Activated CD8-positive, alpha-beta T cell treated with anti-CD3 and anti-CD28 coated beads, Interleukin-2, amount 10 ng/mL, durations not matched to agents 7 days and 5 days (primary cell): ENCODE measurements at places on chromosomes 2 and 18. TPM values are rescaled to one million over a fixed set of nuclear protein-coding genes. Genes with fewer than 3 reads are reported as not detected.
A peak's percentile ranks its signal among the peaks of the same experiment; 100 is the strongest.

ZAP70 gene
- total RNA-seq = 268 TPM

AQP4 gene
- total RNA-seq = not detected

FAP gene
- total RNA-seq = not detected

ASB18 gene
- total RNA-seq = not detected

LHCGR gene
- total RNA-seq = not detected

MYOM1 gene
- 1.5 TPM for total RNA-seq

STAMBP gene
- 34.9 TPM for total RNA-seq

CARF gene
- 7.6 TPM for total RNA-seq

TP53I3 gene
- 6.5 TPM for total RNA-seq

RIT2 gene
- not detected for total RNA-seq

LIPG gene
- total RNA-seq = 0.11 TPM

SOCS6 gene
- 0.97 TPM for total RNA-seq

ARHGEF4 gene
- total RNA-seq = 2.9 TPM

DNA sequence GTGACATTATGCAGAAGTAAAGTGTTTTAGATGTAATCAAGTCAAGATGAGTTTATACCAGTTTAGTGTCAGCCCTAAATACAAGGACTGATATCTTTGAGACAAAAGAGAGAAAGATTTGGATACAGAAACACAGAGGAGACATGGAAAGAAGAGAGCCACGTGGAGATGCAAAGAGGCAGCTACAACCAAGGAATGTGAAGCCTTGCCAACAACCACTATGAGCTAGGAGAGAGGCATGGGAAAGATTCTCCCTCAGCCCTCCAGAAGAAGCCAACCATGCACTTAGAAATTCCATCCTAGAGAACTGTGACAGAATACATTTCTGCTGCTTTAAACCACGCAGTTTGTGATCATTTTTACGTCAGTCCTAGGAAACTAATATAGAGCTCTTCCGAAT is 217.2 kb downstream of the DOK6 start:
- DNase-seq = no peak

DNA sequence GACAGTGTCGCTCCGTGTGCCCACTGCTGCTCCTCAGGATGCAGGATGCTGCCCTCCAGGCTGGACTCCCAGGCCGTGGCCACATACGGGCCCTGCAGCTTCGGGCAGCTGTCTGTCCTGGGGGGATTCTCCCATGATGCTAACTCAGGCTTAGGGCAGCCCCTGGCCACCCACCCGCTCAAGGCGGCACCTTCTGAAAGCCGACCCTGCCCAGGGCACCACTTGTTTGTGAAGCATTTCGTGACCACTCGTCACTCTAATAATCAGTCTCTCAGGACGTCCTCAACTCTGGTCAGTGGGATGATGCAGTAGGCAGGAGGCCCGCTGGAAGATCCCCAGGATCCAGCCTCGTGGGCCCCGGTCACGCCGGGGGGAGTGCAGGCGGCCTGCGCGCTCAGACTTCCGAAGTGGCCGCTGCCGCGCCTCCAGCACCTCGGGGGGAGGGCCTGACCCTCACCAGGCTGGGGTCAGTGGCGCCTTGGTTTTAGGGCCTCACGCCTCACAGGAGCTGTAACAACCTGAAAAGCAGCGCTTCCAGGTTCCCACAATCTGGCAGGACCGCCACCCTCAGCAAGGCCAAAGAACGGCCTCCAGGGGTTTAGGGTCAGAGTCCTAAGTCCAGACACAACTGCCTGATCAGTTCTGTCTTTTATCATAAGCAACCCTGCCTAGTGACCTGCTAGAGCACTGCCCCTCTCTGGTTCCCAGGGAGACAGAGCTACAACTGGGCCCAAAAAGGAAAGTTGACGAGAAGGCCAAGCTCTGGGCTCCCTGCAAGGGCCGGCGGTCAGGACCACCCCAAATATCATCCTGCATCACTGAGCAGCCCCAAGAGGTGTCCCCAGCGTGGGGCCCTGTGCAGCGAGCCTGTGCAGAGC is 53.0 kb downstream of the EIPR1 start:
- DNase-seq = no peak

- peak; percentile 59 for DNase-seq
Measured at GRCh38 chr2:72993147-72993932, 76.0 kb downstream of the EMX1 start.

DNA sequence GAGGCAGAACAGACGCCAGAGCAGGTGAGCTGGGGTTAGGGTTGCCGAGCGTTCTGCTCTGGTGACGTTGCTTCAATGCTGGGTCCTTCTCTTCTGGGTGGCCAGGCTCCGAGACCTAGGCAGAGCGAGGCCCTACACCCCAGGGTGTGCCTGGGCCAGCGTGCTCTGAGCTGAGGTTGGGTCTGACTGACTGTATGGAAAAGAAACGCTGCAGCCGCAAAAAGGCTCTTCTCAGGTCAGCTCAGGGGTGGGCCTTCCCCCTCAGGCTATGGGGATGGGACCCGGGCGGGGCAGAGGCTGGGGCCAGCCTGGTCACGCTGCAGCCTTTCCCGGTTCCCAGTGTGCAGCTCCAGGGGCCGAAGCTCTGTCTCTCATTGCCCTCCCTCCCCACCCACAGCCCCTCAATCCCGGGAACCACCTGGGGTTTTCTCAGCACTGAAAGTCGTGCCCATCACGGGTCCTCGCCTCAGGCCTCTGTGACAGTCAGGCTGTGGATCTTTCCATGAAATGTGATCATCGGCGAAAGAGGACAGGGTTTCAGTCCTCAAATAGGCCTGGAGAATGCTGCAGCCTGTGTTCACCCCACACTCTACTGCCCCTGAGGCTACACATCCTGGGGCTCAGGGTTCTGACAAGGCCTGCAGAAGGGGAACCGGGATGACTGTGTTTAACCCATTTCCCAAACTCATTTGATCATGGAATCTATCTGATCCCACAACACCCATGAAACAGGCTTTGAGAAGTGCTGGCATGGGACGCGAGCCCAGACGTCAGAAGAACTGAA is 19.4 kb downstream of the CYP26B1 start:
- DNase-seq = no peak

GRCh38 chr2:3428577-3428976 is 49.1 kb downstream of the TRAPPC12 start:
- no peak for DNase-seq

DNA sequence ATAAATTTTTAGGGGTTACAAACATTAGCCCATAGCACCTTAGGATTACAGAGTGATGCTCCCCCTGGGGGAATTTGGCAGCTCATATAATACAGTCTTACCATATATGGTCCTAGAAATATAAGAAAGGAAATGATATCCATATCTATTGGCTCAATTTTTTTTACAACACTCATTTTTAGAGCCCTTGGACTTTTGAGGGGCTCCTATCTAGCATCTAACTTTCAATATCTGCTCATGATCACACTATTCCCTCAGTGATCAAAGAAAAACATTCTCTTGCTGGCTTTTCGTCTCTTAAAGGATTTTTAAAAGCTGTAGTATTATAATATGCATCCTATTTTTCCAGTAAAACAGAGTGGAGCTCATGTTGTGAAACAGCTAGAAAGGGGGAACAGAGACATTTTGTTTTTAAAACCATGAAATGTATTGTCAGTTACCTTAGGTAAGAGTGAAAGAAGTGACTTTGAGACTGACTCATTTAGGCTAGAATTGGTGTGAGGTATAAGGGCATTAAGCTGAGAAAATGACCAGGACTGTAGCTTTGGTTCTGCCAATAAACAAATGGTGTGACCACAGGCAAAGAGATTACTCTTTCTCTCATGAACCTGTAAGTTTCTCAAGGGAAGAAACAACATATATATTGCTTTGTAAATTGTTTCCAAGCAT is 65.8 kb downstream of the ALPK2 start:
- DNase-seq = no peak

DNA sequence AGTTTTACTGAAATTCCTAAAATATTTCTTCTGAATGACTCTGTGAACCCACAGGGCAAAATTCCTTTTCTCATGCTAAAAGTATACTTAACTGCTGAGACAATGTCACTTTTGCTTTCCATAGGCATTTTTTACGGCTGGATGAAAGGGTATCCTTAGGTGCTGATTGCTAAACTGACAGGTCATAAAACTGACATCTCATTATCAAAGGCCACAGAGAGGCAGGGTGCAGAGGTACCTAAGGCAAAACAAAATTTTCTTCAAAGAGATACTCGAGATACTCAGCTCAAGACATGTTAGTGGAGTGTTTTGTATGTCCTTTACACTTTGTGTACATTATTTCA is 62.0 kb upstream of the WDR75 start:
- no peak for DNase-seq

- no peak for DNase-seq
Measured at GRCh38 chr2:229265727-229266126, 5.4 kb downstream of the PID1 start.

- no peak for DNase-seq
Measured at GRCh38 chr18:21968338-21968737, 201.1 kb upstream of the GATA6 start.

DNA sequence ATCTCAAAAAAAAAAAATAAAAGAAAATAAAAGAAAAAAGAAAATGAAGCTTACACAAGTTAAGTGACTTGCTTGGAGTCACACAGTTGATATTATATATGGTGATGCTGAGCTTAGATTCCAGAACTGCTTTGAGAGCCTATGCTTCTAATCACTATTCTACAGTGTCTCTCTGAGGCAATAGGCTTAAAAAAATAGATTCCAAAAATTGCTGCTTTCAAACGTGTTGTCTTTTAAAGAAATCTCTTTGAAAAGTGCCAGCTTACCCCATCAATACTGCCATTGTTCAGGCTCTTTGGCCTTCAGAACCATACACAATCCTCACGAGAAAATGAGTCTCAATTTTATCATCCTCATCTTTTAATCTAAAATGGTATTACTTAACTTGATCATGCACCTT is 102.6 kb downstream of the CDK15 start:
- DNase-seq = no peak

GRCh38 chr2:3654011-3654410 is 4.0 kb upstream of the ALLC start:
- no peak for DNase-seq

- DNase-seq = no peak
Measured at GRCh38 chr2:16119741-16120140, 179.4 kb downstream of the MYCN start.

DNA sequence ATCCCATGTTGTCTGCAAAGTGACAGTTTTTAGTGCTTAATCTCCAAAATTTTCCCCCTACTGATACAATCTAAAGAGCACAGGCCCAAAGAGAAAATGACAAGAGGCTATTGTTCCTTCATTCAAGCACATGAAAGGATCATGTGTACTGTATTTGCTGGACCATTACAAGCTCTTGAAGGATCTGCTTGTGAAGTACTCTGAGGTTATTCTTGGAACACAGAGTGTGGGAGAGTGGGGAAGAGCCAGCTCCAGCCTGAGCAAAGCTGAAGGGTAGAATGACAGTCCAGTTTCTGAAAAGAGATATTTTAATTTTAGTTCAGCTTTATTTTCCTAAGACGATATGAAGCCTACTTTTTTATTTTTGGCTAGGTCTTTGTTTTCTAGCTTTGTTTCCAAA is 112.2 kb downstream of the GALNT3 start:
- no peak for DNase-seq

- DNase-seq = no peak
Measured at GRCh38 chr2:122949523-122949922, 1075.6 kb upstream of the CNTNAP5 start.

- DNase-seq = no peak
Measured at GRCh38 chr2:43192744-43193651, 33.4 kb downstream of the ZFP36L2 start.

GRCh38 chr2:217906798-217907197 is 96.0 kb downstream of the TNS1 start:
- no peak for DNase-seq

DNA sequence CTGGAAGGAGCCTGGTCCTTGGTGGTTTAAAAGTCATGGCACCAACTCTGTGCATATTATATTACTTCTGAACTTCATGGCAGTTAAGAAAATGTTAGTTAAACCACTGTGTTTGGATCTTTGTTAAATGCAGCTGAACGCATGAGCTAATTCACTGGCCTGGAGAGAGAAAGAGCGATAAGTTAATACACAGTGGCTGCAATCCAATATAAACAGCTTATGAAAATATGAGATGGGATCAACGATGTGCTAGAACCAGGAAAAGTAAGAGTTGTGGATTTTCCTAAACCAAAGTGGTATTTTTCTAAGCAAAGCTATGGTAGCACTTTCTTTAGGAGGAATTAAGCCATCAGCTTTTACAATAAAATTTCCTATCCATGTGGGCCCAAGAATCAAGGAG is 326.7 kb downstream of the MTX2 start:
- no peak for DNase-seq

DNA sequence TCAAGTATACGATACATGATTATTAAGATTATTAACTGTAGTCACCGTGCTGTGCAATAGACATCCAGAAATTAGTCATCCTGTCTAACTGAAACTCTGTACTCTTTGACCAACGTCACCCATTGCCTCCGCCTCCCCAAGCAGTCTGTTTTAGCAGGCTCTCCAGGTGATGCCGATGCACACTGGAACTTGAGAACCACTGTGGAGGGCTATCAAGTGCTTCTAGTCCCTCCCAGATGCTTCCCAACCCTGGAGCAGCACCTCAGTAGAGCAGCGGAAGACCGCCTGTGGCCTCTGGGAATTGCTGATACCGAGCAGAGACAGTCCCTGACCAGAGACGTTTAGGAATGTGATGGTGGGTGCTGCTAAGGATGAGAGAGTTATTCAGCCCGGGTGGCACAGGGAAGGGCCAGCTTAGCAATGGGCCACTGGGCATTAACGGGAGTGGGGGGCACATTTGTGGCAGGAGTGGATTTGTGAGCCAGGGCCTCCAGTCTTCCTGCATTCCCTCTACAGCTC is 50.7 kb downstream of the LIPG start:
- no peak for DNase-seq

GRCh38 chr2:236162031-236162845 is 5.9 kb downstream of the GBX2 start:
- no peak for DNase-seq

GRCh38 chr2:579351-579886 is 97.8 kb downstream of the TMEM18 start:
- peak; percentile 26 for DNase-seq

DNA sequence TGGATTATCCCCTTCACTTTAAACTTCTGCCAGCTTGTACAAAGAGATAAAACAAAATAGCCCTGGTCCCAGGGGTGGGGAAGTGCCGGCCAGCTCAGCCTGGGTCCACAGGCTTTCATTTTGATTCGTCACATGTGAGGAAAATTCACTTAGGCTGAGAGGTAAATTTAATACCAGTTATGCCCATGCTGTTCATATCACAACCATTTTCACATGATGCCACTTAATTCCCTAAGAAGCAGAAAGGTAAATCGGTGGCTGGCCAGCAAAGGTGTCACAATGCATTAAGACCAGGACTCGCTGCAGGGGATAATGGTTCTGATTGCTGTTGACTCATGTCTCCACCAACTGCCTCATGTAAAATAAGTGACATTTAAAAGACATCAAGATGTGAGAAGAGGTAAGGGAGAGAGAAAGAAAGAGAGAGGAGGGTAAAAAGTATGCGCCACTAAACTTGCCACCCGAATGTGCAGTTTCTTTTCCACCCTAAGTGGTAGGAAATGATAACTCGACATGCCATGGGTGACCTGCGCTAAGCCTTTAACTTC is 261.0 kb upstream of the SIX3 start:
- no peak for DNase-seq

GRCh38 chr2:239015901-239016675 is 168.2 kb downstream of the TWIST2 start:
- no peak for DNase-seq

GRCh38 chr2:230178546-230179485 is 41.0 kb downstream of the SP110 start:
- DNase-seq = no peak
